ENCODE measurements at places on chromosomes 12 and 14.
A peak's percentile ranks its signal among the peaks of the same experiment; 100 is the strongest.

DNA sequence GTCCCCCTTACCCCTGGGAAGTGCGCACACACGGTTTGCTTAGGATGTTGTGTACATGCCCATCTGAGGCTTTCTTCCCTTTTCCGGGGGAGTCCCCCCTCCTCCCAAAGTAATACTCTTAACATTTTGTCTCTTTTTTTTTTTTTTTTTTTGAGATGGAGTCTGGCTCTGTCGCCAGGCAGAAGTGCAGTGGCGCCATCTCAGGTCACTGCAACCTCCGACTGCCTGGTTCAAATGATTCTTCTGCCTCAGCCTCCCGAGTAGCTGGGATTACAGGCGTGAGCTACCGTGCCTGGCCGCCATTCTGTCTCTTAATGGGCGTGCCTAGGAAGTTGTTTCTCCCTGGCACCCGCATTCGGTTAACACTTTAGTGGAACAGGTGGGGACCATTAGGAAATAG, 4.5 kb upstream of the GMFB start:
- DNase-seq: no peak

- no peak for DNase-seq
These were observed 3.0 kb downstream of the SETD1B start for GRCh38 chr12:121806546-121807423.

- peak; percentile 18 for DNase-seq
These were observed at the start of gene ALDH2 for GRCh38 chr12:111766608-111767361. Gene ALDH2 (plus strand): TSS chr12:111766933. CDS start chr12:111766983, 50 bp downstream.

GRCh38 chr14:102363182-102363943, 622 bp downstream of the TECPR2 start:
- no peak for DNase-seq

GRCh38 chr14:72558721-72559120, 335.2 kb downstream of the DPF3 start:
- DNase-seq: no peak

- no peak for DNase-seq
These were observed 3.5 kb upstream of the KLRD1 start for GRCh38 chr12:10304161-10304574.

GRCh38 chr14:77059276-77059915, 30.9 kb upstream of the IRF2BPL start:
- DNase-seq: no peak

GRCh38 chr12:125353871-125354270, 288.6 kb downstream of the AACS start:
- DNase-seq: no peak

GRCh38 chr12:127158385-127159061, 1108.4 kb upstream of the TMEM132C start:
- no peak for DNase-seq

DNA sequence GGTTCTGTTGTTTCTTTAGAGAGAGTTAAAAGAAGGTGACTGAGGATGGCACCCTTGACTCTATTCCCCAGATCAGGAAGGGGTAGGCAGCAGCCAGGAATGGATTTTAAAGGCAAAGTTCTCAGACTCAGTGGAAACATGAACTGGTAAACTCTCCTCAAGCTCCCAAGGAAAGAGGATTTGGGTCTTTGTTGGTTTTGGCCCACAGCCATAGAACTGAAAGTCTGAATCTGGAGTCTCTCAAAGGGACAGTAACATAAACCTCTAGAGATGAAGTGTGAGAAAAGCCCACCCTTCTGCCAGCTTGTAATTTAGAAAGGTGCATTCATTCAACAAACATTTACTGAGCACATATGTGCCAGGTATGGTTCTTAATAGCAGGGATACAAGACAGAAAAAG, 28.6 kb upstream of the BLTP3B start:
- no peak for DNase-seq

- DNase-seq: no peak
These were observed 1.4 kb downstream of the PTPRR start for GRCh38 chr12:70919176-70919575.

- no peak for DNase-seq
These were observed 149.6 kb upstream of the DYRK2 start for GRCh38 chr12:67498991-67499390.

DNA sequence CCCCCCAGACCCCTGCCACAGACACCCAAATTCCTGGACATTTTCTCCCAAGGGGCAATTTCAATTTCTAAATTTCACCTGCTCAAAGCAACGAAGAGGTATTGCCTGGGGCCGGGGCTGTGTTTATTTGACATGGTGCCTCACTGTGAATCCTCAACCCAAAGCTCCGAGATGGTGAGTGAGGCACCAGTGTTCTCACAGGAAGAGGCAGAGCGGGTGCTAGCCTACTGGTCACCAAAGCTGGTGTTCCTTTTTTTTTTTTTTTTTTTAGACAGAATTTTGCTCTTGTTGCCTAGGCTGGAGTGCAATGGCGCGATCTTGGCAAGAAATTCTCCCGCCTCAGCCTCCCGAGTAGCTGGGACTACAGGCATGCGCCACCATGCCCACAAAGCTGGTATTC, 14.8 kb upstream of the SH2B3 start:
- DNase-seq: no peak

DNA sequence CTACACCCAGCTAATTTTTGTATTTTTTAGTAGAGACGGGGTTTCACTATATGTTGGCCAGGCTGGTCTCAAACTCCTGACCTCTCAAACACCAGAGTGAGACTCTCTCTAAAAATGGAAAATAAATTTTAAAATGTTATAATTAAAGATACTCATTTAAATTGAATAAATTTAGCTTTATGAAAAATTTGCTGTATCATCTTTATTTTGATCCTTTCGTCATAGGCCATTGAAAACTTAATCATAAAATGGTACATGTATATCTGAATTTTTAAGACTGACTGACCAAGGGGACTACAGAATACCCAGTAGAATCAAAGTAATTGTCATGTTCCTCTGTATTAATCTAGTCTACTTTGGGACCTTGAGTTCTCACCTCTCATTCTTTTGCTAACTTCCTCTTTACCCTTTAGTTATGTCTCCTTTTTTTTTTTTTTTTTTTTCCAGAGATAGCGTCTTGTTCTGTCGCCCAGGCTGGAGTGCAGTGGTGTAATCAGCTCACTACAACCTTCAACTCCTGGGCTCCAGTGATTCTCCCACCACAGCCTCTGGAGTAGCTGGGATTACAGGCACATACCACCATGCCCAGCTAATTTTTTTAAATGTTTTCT, 9.5 kb downstream of the RAB5B start:
- DNase-seq: no peak

DNA sequence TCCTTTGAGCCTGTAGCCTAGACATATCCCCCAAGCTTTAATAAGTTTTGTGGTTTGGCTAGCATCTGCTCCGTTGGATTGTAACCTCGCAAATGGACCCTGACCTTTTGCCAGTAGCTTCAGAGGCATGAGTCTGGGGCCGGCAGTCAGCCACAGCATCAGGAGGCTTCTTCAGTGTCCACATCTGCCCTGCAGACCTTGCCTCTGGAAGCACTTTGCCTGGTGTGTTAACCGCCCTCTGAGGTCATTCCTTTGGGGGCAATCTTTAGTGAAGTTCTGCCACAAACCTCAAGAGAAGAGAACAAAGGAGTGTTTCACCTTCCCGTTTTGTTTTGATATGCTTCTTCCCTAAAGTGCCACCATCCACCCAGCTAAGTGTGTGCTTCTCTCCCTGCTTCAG, 71.4 kb downstream of the GNS start:
- DNase-seq: no peak

GRCh38 chr12:100721169-100721568, 73.4 kb upstream of the ANO4 start:
- DNase-seq: no peak

- DNase-seq: no peak
These were observed 53.1 kb upstream of the NPFF start for GRCh38 chr12:53560351-53560750.

- no peak for DNase-seq
These were observed 27.8 kb downstream of the HSPB8 start for GRCh38 chr12:119206348-119207062.

DNA sequence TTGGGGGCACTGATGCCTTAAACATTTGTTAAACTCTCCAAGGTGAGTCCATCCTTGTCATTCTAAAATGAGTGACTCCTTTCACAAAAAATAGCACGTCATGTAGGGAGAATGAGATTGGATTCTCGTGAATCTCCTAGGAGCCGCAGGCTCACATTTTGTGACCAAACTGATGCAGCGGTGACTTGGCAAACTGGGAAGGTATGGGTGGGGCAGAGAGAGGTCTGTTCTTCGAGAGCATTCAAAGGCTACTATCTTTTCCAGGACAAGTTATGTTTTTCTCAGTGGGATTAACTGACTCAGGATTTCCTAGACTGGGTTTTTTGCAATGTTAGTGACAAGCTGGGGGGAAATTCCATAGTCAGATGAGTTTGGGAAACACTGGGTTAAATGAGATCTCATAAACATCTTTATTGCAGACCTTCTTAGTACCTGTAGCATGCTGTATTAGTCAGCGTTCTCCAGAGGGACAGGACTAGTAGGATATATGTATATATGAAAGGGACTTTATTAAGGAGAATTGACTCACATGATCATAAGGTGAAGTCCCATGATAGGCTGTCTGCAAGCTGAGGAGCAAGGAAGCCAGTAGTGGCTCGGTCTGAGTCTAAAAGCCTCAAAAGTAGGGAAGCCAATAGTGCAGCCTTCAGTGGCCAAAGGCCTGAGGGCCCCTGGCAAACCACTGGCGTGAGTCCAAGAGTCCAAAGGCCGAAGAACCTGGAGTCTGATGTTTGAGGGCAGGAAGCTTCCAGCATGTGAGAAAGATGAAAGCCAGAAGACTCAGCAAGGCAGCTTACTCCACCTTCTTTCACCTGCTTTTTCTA, 61.0 kb downstream of the FOXN4 start:
- no peak for DNase-seq

- DNase-seq: no peak
These were observed 1.5 kb downstream of the HIF1A start for GRCh38 chr14:61696753-61697318.

DNA sequence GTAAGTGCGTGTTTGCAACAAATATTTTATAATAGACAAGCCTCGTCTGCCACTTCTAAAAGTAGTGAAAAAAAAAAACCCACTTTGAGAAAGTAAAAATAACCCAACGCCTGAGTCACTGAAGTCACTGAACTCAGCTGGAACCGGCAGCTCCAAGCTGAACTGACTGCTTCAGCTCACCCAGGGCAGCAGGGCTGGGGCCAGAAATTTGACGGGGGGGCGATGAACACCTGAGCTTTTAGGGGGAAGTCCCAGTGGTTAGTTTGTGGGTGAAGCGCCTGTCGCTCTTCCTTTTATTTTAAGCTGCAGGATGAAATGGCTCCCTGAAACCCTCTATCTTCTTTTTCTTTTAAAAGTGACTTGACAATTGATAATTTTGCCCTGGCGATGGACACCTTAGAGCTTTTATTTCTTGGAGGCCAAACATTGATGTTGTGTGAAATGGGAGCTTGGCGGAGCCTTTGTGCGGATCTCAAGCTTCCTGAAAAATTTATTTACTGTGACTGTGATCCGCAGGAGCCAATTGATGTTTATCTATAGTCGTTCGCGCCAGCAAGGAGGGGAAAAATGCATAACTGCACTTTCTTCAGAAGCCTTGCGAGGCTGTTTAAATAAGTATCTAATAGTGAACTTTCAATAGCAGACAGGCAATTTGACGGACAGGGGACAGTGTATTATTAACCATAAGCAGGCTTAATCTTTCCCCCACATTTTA, 173.2 kb upstream of the MYL2 start:
- no peak for DNase-seq

- no peak for DNase-seq
These were observed at the start of gene NAV3 for GRCh38 chr12:77830583-77831351. Gene NAV3 (plus strand): TSS chr12:77830894. CDS start chr12:77831462, 568 bp downstream.

DNA sequence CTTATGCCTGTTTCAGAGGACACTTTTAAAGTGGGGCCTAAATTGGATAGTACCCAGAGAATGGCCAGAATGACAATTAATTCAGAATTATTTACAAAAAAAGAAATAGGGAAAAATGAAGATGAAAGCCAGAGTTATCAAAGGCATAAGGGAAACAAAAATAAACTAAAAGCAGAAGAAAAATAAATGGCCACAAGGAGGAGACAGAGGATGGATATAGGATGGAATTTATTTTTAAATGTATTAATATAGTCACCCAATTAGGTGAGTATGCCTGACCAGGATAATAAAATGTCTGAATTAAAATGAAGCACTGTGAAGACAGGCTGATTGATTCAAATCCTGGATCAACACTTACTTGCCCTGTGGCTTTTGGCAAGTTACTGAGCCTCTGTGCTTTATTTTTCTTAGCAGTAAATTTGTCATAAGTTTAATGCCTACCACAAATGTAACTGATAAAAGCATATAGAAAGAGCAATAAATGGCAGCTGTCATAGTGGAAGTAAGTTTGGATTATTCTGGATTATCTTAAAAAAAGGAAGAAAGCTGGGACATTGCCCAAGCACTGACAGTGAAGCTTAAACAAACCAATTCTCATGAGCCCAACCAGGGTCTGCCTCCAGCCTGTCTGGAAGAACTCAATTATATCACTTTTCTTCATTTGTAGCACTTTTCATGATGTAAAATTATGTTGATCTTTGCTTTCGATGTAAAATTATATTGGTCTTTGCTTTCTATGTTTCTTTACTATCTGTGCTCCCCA, 3.5 kb downstream of the CLEC9A start:
- no peak for DNase-seq

GRCh38 chr12:131340616-131341210, 370.2 kb upstream of the SFSWAP start:
- DNase-seq: no peak

- DNase-seq: no peak
These were observed 23.7 kb downstream of the ABCD2 start for GRCh38 chr12:39595928-39596327.

- no peak for DNase-seq
These were observed 960.0 kb downstream of the BCL11B start for GRCh38 chr14:98312006-98312405.

DNA sequence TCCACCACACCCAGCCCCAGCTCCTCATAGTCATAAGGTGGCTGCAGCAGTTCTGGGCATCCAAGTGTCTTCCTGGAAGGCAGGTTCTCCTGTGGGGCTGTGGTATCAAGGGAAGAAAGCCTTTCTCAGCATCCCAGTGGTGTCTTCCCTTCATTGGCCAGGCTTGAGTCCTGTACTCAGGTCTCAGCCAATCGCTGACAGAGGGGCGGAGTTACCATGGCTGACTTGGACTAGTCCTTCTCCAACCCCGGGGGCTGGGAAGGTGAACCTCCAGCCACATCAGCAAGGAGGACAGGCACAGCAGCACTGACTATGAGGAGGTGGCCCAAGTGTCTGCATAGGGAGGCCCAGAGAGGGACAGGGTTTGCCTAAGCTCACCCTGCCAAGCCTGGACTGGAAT, 64.0 kb upstream of the SLC24A4 start:
- DNase-seq: no peak

DNA sequence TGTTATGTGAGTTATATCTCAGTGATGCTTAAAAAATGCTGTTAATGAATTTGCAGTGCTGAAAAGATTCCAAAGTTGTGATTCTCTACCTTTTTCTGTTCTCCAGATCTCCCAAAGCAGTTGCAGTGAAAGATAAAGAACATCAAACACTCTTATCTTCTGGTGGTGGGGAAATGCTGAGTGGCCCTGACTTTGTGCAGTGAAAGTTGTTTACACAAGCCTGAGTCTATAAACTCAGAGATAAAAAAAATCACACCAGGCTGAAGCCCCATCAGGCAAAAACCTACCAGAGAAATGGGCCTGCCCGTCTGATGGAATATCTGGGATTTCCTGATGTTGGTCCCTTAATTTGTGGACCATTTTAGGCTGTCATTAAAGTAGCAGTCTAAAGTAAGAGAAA, 46.1 kb downstream of the RASSF3 start:
- DNase-seq: no peak

GRCh38 chr14:105377555-105378182, 20.7 kb upstream of the TEX22 start:
- no peak for DNase-seq
